Type B pancreatic cell (in vitro differentiated cells): ENCODE measurements at places on chromosomes 13 and 19.

DNA sequence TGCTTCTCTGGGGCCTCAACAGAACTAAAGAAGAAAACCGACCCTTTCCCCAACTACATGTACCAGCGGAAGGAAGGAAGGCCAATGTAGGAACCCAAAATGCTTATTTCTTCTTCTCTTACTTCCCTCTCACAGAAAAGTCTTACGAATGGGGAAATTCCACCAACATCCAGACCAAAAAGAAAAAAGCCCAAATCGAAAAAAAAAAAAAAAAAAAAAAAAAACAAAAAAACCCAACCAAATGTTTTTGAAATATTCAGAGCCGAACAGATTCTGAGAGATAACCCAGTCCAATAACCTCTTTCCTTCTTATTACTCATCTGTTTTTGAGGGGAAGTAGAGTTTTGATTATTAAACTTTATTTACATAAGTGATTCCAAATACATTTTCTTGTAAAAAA is 3.9 kb downstream of the PPM1N start:
- no peak for DNase-seq

DNA sequence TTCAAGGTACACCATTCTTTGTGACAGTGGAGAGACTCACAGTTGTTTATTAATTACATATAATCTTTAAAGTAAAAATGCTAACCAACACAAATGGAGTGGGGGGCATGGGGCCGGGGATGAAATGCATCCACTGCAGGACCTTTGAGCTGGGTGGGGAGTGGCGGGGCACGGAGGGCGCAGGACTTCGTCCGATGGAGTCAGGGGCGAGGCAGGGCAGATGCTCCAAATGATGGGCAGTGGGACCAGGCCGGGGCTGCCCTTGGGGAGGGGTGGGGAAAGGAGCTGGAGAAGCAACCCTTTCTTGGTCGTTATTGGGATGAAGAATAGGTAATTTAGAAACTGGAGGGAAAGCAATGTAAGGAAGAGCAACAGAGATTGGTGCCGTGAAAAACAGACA is 220.0 kb downstream of the TEX29 start:
- peak; percentile 44 for DNase-seq

DNA sequence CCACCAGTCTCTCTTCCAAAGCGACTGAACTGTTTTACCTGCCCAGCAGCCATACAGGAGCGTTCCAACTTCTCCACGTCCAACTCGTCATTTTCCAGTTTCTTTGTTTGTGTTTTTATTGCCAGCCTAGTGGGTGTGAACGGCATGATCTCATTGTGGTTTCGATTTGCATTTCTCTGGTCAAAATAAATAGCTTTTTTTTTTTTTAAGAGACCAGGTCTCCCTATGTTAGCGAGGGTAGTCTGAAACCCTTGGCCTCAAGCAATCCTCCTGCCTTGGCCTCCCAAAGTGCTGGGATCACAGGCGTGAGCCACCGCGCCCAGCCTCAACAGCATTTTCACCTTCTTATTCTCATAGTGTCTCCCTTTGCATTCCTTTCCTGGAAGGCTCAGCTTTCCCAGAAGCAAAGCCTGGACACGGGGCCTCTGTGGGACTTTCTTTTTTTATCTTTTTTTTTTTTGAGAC is 4.2 kb upstream of the JSRP1 start:
- no peak for DNase-seq

DNA sequence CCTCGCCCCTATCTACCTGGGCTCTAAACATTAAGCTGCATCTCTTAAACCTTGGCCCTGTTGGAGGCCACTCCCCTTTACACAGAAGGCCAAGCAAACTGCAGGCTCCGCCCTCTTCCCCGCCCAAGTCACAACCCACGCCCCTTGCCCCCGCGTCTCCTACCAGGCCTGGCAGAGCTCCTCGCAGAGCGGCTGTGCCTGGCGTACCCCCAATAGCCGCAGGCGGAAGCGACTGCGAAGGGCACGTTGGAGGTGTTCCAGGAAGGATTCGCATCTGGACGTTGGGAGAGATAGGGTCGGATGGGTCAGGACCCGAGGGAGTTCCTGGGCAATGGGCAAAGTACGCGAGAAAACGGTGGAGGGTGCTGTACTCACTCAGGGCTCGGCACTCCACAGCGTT is 5.9 kb downstream of the RTBDN start:
- DNase-seq: no peak
